ENCODE measurements at places on chromosomes 16 and 17.

GRCh38 chr16:17466876-17467275 is 3.9 kb downstream of the XYLT1 start:
- no peaks in the 10 kb centered on the region for H3K27me3 ChIP-seq
- no peak overlapping the region for H3K4me3 ChIP-seq
- H3K27ac ChIP-seq: no peak overlapping the region

DNA sequence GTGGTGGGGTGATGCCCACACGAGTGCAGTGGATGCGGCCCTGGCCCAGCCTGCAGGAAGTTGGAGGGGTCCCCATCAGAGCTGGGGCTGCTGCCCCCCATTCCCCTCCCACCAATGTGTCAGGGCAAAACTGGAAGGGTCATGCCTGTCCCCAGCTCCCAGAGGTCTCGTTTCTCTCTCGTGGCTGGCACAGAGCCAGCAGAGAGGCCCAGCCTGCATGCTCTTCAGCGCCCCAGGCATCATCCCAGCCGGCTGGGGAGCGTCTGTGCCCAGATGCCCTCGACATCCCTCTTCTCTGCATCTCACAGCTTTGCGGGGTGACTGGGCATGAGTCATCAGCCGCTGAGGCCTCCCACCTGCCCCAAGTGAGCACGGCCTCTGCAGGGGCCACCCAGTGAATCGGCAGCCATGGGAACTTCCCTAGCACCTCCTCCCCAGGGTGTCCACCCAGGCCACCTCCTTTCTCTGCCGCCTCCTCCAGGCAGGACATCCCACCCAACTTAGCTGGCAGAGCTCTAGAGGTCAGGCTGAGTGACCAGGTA is 9.8 kb upstream of the CSNK1D start:
- H3K36me3 ChIP-seq: no peaks in the 10 kb centered on the region
- no peak overlapping the region for H3K4me3 ChIP-seq
- H3K4me1 ChIP-seq: no peaks in the 10 kb centered on the region
- no peak overlapping the region for H3K27ac ChIP-seq

GRCh38 chr17:80187090-80187489 is 17.3 kb downstream of the CARD14 start:
- H3K27ac ChIP-seq: no peak overlapping the region
- no peak for DNase-seq
- peaks cover 3% of the 10 kb centered on the region for H3K4me1 ChIP-seq

- H3K36me3 ChIP-seq: no peaks in the 10 kb centered on the region
- H3K4me3 ChIP-seq: no peak overlapping the region
- no peak overlapping the region for H3K27ac ChIP-seq
- H3K27me3 ChIP-seq: no peaks in the 10 kb centered on the region
These were observed 627.2 kb downstream of the TOX3 start for GRCh38 chr16:51919736-51920135.
